ENCODE measurements at places on chromosomes 7 and 10.

DNA sequence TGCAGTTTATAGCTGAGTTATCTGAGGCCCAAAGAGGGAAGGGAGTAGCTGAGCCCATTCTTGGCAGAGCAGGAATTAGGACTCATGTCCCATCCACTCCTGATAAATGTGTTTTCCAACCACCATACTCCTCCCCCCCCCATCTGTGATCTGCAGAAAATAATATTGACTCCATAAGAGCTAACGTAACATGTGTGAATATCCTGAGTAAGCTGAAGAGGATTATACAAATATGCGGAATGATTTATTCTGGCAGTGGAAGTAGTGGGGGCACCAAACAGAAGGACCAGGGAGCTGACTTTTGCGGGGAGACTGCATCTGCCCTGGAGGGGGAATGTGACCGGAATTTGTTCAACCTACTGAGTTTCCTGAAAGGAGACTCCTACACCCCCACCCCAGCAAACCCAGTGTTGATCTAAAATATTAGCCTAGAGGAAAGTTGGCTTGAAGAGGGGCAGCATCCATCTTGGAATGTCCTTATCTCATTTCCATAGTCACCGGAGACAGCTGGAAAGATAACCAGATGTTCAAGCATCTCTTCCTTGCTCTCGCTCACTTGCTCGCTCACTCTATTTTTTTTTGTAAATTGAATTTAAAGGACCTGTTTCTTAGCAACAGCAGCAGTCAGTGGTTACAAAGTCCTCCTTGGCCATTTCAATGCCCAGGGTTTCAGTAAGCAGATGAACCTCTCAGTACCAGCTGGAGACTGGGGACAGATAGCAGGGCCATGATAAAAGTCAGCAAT is 114.7 kb downstream of the RPS24 start:
- DNase-seq, result no peak

DNA sequence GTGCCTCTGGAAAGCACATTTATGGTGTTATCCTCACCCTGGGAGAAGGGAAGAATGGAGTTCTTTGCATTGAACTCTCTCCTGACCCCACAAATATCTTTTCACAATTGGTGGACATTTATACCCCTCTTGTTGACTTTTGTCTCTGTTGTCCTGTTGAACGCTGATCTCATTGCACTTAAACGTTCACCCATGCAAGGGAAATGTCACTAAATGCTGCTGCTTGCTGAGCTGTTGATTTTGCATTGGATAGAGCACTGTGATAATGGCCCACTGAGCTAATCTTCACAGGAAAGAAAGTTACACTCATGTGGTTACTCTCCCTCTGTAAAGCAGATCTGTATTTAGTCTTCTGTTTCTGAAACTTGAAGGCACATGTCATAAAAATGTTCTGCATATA is 133.4 kb downstream of the FZD1 start:
- no peak for DNase-seq

GRCh38 chr10:116836083-116836482 is 13.2 kb upstream of the ENO4 start:
- DNase-seq, result no peak

DNA sequence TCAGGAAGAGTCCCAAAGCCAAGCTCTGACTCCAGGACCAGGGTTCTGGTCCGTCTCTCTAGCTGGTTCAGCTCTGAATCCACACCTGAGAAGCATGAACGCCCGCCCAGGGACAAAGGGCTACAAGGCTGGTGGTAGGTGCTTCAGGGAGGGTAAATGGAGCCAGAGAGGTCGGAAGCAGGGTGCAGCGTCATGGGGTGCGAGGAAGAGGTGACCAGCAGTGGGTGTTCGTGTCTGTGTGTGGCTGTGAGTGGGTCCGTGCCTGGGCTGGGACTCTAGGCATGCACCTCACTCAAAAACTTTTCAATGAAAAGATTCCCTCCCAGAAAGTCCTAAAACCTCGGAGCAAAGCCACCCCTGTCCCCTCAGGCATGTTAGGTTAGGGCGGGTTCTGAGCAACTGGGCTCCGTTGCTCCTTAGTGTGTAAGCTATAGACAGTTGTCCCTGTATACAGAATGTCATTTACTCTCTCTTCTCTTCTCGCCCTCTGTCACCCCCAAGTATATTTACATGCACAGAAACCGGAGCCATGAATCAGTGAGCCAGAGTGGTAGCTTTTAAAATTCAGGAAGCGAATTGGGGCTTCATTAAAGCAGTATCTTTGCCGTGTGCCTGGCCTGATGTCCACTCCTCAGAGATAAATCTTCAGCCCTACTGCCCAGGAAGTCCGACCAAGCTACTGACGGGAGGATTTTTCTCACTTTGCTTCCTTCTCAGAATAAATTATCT is 12.3 kb upstream of the GATA3 start:
- DNase-seq, result no peak

GRCh38 chr10:71569775-71570588 is 149.6 kb downstream of the C10orf105 start:
- no peak for DNase-seq

- DNase-seq, result no peak
Measured at GRCh38 chr7:47756636-47757035, 174.7 kb upstream of the TNS3 start.

DNA sequence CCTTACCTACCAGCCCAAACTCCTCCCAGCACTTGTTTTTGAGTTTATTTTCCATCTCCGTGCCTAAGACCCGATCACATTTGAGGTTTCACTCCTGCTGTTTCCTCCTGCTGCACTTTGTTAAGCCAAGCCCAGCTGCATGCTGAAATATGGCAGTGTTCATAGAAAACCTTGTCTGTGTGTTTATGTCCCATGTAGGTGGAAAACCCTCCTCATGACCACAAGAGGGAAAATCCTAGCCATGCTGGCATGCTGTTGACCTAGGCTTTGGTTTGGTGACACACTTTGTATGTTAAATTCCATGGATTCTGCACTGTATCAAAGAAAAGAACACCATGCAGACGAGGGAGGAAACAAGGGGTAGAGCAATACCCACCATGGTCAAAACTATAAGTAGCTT is 154.4 kb downstream of the CUBN start:
- no peak for DNase-seq

GRCh38 chr7:136677471-136678365 is 190.7 kb upstream of the CHRM2 start:
- DNase-seq, result peak; percentile 61

All from HCEC 1CT (cell line).